Epithelial cell of proximal tubule (primary cell): ENCODE measurements at places on chromosomes 3 and 15.

DNA sequence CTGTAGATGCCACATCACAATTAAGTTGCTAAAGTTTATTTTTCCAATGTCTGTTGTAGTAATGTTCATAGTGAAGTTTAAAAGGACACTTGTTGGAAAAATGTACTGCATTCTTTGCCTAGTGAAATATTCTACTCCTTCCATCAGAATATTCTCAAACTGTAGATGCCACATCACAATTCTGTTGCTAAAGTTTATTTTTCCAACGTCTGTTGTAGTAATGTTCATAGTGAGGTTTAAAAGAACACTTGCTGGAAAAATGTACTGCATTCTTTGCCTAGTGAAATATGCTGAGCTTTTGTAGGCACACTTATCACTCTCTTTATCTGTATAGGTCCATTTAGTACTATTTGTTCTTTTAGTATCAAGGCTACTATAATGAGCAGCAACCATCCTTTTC lies 836.1 kb downstream of the NAALADL2 start:
- DNase-seq = no peak

DNA sequence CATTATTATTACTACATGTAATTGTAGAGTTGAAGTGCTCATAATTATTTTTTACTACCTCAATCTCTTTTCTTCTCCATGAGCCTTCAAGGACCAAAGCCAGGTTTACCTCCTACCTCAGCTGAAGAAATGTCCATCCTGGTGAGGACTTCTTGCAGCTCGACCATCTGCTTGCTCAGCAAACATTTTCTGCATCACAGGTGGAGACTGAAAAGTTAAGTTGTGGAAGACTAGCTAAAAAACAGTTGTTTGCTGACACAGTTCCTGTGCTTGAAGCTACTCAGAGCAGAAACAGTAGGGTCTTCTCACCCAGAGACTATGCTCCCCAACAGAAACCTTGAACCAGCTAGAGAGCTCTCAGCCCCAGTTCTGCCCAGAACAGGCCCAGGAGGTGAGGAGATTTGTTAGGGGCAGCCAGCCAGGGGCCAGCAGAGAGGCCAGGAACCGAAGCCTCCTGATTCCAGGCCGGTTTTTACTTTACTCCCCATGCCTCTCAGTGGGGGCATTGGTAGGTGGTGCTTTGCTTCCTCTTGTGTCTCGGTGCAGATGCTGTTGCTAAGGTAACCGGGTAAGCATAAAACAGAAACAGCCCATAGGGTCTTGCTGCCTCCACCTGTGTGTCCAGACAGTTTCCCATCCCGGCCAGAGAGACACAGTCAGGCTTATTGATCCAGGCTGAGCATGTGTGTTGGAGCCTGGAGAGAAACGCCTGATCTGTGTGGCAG lies 54.9 kb downstream of the CCNL1 start:
- no peak for DNase-seq

- no peak for DNase-seq
Observed at GRCh38 chr15:101489599-101490407, at the start of gene PCSK6. Gene PCSK6 (minus strand): TSS chr15:101489707. CDS start chr15:101489670, 37 bp downstream.

DNA sequence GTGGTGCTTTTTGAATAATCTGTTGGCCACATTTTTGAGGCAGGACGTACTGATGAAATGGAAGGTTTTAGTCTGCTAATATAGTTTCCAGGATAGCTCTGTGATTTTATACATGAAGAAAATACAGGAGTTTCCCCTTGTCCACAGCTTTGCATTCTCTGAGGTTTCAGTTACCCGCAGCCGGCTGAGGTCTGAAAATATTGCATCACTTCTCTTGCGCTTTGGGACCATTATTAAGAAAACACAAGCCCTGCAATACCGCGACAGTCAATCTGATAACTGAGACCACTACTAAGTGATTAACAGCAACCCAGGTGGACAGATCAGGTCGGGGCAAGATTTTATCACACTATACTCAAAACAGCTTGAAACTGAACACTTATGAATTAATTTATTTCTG lies 33.0 kb downstream of the BLM start:
- DNase-seq = no peak

DNA sequence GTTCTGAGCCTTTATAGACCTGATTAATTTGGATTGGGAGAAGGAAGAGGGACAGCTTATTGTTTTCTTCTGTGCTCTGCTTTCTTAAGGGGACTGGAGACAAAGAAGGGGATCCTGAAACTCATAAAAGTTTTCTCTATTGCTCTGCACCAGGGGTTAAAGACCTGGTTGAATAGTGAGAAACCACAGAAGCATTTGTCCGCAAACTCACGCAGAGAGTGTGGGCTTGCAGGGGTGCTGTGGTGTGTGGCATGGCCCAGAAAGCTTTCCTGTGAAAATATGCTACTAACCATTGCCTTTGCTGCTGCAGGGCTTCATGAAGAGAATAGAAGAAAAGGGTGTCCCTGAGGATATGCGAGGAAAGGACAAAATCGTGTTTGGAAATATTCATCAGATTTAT lies 73.1 kb upstream of the UMPS start:
- DNase-seq = no peak

GRCh38 chr15:66515901-66516322 lies 10.8 kb downstream of the ZWILCH start:
- DNase-seq = no peak

GRCh38 chr15:101641894-101642293 lies 10.3 kb downstream of the TM2D3 start:
- no peak for DNase-seq

- DNase-seq = no peak
Observed at GRCh38 chr15:42734076-42734672, 2.8 kb downstream of the CDAN1 start.

- DNase-seq = no peak
Observed at GRCh38 chr3:7385635-7386034, 524.7 kb downstream of the GRM7 start.

GRCh38 chr15:83194528-83194927 lies 13.1 kb downstream of the HDGFL3 start:
- no peak for DNase-seq

DNA sequence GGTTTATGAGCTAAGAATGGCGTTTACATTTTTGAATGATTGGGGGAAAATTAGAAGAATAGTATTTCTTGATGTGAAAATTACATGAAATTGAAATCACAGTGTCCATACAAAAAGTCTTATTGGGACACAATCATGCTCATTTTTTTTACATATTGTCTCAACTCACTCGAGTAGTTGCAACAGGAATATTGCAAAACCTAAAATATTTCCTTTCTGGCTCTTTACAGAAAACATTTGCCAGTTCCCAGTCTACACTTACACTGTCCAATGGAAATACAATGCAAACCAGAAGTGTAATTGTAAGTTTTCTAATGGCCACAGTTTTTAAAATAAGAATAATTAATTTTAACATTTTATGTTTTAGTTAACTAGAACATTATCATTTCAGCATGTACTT lies 137.8 kb downstream of the SAMMSON start:
- DNase-seq = no peak

DNA sequence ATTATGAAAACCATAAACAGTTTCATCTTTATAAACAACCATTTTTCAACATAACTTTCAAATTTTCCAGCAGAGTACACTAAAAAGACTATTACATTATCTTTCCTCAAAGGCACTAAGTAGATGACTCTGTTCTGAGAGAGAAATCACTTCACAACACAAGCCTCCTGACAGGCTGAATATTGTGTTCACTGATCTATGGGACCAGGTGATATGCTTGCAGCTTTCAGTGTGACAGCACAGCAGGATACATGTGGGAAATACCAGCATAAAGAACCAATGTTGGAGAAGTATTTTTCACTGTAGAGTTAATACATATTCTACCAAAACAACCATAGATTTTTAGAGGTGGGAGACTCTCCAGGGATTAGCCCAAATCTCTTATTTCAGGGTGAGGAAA lies 350.6 kb downstream of the PLCL2 start:
- no peak for DNase-seq

DNA sequence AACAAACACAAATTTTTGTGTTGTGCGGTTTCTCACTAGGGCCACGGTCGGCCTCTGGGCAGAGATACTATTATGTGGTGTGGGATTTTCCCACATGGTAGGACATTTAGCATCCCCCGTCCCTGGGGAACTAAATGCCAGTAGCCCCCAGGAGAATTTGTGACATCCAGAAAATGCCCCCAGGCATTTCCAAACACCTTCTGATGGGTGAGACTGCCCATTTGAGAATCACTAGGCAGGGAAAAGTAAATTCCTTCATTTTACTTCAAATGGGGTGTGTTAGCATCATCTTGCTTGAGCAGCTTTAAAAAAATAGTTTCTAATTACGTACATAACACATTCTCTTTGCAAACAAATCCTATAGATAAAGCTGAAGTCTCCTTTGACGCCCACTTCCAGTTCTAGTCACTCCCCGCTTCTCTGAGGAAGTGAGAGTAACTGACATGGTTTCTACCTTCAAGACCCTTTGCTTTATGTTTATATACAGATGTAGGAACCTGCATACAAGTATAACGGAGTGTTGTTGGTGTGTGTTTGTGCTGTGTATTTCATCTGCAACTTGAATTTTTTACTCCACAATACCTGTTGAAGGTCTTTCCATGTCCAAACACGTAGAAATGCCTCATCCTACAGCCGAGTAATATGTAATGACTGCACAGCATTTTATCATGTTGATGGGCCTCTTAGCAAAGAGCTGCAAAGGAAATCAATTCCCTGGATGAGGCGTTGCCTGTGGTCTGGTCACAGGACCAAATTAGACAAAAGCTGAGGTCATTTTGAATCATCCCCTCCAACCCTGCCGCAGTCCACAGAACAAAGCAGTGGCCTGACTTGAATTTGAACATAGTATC lies 31.4 kb upstream of the ZBTB38 start:
- DNase-seq = peak; percentile 59

DNA sequence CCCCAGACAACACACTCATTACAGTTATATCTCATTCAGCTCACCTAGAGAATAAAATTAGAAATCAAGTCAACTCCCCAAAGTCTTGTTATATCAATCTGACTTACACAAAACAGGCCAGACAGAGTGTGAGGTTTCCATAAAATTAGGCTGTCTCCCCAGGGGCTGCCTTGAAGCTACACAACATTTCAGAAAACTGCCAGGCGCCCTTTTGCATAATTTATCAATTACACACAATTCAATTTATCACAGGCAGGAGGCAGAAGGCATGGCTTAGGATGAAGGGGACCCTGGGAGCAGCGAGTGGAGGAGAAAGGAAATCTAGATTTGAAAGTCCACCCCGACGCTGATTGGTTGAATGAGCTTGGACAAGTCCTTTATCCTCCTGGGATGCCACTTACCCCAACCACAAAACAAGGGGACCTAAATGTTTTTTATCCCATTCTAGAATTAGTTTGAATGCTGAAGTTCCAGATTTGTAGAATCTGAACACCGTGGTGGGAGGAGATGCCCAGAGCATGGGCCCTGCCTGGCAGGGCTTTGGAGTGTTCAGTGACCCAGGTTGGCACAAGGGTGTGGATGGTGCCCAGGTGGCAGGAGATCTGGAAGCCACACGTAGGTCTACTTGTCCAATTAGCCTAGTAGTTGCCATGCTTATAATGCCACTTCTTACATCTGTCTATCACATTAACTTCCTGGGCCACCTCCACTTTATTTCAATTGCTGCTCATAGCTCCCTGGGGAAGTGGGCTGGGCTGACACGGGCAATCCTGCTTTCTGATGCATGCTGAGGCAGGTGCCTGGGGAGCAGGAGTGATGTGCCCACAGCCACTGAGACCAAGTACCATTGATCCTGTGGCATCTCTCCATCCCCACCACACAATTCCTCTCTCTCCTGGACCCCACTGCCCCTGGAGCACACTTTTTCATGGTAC lies 119.8 kb upstream of the TLE3 start:
- no peak for DNase-seq

GRCh38 chr3:190217081-190217480 lies 96.4 kb upstream of the P3H2 start:
- DNase-seq = no peak

DNA sequence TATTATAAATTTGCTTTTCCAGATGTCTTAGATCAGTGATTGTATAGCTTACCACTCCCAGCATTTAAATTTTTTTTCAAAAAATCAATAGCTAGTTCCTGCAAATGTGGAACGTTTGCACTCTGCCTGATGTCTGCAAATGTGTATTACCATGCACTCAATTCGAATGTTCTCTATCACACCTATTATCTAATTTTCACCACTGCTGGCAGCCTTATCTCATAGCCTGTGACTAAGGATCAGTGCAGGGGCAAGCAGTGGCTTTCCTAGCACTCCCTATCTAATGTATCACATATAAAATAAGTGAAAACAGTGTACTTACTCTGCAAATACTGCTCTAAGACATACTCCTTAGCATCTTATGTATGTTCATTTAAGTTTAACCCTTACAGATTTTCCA lies 196.3 kb upstream of the PLSCR5 start:
- DNase-seq = no peak

DNA sequence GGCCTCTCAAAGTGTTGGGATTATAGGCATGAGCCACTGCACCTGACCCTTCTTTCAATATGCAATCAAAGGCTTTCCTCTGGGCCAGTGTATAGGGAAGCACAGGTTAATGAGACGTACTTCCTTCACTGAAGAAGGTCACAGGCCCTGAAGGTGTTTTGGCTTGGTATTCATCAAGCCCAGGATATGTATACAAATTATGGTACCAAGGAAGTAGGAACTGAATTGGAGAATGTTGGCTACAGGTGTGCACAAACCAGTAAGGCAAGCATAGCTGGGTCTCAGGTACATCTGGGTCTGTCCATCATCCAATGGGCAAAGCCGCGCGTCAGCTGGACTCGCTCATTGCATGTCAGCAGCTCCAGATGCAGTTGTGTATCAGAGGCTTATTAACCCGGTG lies 237.9 kb downstream of the ADAMTS17 start:
- no peak for DNase-seq

DNA sequence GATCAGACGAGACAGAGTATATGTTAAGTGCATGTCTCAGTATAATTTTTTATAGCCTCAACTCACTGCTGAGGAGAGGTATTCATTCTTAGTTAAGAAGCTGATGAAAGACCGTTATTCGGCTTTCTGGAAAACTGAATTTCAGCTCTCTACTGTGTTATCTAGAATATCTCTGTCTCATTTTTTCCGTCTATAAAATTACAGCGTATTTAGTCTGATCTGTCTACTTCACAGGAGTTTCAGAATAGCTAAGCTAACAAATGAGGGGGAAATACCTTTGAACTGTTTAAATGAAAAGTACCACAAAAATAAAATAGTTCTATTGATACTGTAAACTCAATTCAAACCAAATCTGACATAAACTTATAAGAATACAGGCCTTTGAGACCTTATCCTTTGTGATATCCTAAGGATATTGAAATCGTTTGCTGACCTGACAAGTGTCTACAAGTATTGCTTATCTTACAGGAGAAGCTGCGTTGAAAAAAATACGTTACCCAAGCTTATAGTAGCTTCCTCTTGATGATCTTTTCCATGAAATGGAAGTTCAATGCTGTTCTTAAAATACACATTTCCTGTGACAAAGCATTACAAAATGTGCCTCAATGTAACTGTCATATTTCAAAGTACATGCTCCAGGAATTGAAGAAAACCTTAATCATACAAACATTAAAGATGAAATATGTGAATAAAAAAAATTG lies 104.6 kb downstream of the IL1RAP start:
- no peak for DNase-seq

DNA sequence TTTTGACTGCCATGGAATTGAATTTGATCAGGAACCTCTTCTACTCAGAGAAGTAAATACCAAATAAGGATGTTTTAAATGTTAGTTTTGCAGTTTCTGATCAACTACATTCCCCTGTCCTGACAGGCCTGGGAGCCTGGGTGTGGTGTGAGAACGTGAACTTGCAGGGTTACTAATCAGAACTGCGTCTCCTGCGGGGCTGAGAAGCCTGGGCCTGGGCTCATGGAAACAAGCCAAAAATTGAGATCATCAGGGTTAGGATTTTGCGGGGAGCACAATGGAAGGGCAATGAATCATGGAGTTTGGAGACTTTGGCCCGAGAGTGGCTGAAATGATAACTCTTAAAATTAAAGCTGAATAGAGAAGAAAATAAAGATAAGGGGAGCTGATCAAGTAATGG lies 47.8 kb upstream of the C3orf70 start:
- peak; percentile 33 for DNase-seq
